ENCODE measurements at places on chromosomes 5 and 9.

DNA sequence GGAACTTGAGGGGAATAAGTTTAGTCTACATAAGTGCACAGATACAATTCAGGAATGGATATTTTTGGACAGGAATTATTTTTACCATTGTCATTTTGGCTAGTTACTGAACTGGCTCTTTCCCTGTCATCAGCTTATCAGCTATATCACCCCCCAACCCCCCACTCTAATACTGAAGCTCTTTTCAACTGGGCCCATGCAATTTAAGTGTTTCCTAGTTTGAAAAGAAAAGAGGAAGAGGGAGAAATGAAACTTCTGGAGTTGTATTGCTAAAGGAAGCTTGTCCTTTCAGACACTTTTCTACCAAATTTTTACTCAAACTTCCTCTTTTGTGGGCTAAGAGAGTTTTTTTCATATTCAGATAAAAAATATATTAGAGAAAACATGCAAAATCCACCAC is 18.5 kb upstream of the TIMD4 start:
- no peak for DNase-seq

DNA sequence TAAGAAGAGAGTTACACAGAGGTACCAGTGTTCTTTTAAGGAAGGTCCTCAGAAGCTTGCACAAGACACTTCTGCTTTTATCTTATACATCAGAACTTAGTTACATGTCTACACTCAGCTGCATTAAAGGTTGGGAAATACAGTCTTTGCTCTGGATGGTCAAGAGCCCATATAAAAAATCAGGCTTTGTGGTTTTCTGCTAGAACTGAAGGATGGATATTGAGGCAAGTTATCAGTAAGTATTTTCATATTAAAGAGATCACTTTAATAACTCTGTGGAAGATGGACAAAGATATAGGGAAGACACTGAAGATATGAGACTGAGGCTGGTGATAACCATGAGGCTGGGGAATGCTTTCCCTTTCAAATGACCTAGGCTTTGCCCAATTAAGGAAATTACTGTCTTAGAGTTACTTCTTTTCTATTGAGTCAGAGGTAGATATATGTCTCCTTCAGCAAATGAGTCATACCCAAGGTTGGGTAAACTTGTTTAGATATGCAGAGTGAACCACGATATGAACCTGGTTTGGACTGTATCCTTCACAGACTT is 87.0 kb upstream of the TNC start:
- DNase-seq = no peak

GRCh38 chr5:180209137-180209581 is at the start of gene RASGEF1C:
RASGEF1C (minus strand) TSS chr5:180209211; CDS start chr5:180138052, 71,159 bp downstream.
- peak; percentile 23 for DNase-seq

- DNase-seq = no peak
These were observed 86.9 kb downstream of the BASP1 start for GRCh38 chr5:17304282-17304681.

Data from DMS 273 treated with DMSO at 0.1 percent for 48 hours (cell line).